ENCODE measurements at places on chromosomes 7 and 10.

DNA sequence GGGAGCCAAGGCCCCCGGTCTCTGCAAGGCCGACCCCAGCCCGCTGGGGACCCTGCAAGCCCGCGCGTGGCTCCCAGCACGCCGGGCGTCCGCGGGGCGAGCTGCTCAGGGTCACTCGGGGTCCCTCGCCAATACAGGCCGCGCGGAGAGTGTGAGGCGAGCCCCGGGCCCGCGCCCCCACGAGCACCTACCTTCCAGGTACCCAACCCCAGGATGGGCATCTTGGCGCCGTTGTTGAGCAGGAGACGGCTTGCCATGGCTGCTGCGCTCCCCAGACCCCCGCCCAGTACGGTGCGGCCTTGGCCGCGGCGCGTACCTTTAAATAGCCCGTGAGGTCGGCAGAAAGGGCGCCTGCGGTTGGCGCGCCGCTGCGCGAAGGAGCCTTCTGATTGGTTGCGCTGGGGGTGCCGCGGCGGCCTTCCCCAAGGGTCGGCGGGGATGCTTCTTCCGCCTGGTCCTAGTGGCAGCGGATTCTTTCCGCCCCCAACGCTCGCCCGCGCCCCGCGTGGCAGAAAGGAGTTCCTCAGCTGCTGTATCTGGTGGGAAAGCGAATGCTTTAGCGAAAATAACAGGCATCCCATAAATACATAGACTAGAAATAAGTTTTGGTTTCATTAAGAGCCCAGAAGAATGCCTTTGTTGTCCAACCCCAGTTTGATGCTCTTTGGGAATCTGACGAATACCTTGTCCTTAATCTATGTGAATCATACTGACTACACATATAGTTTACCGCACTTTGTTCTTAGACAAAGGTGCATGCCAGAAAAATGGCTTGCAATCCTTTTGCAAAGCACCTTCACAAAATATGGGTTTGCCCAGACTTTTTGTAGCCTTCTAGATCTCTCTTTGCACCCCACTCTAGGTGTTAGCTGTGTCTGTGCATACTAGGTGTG lies at the start of gene AKR1B1:
AKR1B1 (minus strand) TSS at position 295 of the 893 bp plus-strand sequence; CDS start at position 257, 38 bp downstream.
- DNase-seq = peak; percentile 73

DNA sequence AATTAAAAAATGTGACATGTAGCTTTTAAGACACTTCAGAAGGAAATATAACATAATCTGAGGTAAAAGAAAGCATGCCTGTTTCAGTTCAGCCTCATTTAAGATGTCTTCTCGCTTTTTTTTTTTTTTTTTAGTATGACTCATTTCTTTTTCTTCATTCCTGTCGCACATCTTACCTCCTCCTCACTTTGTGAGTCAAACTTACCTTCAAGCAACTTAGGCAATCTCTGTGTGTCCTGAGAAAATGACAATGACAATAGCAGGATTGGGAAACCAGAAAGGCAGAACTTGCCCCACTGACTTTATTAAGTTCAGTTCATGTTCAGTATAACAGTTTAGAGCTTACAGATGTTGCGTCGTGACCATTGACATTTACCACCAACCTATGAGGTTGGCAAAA lies 7.7 kb downstream of the PTN start:
- DNase-seq = no peak

- DNase-seq = no peak
Measured at GRCh38 chr10:70592746-70593512, 9.6 kb downstream of the PRF1 start.

GRCh38 chr7:139762886-139763285 lies 14.9 kb downstream of the HIPK2 start:
- no peak for DNase-seq

- DNase-seq = no peak
Measured at GRCh38 chr10:90947030-90947960, 26.4 kb upstream of the ANKRD1 start.

GRCh38 chr10:113515161-113515560 lies 37.7 kb upstream of the HABP2 start:
- DNase-seq = no peak

- DNase-seq = no peak
Measured at GRCh38 chr10:29921071-29921446, 138.3 kb downstream of the JCAD start.

GRCh38 chr10:96337106-96337505 lies 21.7 kb downstream of the OPALIN start:
- no peak for DNase-seq
